GM18507 (cell line): ENCODE measurements at places on chromosomes 3 and 15.

GRCh38 chr3:116663161-116664110 is 46.1 kb upstream of the TUSC7 start:
- no peak for DNase-seq

DNA sequence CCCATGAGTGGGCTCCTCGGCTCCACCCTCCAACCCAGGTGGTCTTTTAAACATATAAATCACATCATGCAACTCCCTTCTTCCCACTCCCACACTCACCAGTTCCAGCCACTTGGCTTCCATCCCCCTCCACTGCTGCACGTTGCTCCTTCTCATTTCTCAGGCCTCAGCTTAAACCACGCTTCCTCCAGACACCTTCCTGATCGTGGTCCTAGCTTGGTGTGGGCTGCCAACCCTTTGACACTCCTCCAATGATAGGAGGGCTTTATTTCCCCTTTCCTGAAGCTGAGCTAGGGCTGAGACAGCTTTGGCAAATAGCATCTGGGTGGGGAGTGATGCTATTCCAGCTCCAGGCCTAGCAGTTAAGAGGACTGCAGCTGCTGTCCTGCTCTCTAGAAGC is 130.1 kb downstream of the SRGAP3 start:
- no peak for DNase-seq

- no peak for DNase-seq
Measured at GRCh38 chr3:114405202-114405990, 111.6 kb downstream of the TIGIT start.

DNA sequence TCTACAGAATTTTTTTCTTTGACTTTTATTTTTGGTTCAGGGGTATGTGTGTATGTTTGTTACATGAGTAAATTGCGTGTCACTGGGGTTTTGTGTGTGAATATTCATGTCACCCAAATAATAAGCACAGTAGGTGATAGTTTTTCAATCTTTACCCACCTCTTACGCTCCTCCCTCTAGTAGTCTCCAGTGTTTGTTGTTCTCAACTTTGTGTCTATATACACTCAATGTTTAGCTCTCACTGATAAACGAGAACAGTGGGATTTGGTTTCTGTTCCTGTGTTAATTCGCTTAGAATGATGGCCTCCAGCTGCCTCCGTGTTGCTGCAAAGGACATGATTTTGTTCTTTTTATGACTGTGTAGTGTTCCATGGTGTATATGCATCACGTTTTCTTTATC is 54.4 kb downstream of the MEF2A start:
- no peak for DNase-seq

- DNase-seq: no peak
Measured at GRCh38 chr15:91444656-91445055, 344.6 kb downstream of the SV2B start.

DNA sequence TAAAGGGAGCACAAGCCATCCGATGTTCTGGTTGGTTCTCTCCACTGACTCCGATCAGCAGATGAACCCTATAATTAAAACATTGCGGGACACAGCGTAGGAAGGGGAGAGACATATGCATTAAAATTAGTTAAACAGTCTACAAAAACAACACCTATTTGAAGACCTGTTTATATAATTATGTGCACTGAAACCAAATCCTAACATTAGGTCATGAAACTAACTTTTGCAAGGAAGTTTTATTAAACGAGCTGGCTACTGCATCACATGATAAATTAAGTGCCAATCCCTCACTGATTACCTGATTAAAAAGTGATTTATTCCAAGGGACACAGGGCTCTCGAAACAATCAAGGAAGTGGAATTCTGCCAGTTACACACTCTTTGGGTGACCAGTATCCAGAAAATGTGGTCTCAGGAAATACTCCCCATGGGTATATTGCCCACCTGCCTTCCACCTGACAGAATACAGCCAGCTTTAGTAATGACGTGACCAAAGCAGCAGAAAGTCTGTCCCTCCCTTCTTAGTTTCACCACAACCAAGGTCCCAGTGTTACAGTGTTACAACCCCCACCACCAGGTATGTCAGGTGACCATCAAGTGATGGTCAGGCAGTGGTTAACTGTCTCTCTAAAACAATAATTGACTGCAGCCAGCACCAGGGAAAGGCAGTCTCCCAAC is 69.5 kb downstream of the HERC1 start:
- DNase-seq: no peak

DNA sequence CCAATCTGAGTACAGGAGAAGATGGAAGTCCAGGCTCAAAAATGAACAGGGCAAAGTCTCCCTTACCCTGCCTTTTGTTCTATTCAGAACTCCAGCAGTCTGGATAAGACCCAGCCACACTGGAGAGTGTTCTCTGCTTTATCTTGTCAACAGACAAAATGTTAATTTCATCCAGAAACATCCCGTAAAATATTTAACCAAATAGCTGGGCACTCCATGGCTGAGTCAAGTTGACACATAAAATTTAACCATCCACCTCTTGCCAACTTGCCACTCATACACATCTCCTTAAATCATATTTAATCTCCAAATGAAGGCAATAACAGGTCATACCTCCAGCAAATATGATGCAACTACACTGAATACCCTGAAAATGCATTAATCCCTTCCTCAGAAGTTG is 33.6 kb downstream of the MKRN3 start:
- no peak for DNase-seq
